ENCODE measurements at places on chromosomes 5 and 9.
A peak's percentile ranks its signal among the peaks of the same experiment; 100 is the strongest.

DNA sequence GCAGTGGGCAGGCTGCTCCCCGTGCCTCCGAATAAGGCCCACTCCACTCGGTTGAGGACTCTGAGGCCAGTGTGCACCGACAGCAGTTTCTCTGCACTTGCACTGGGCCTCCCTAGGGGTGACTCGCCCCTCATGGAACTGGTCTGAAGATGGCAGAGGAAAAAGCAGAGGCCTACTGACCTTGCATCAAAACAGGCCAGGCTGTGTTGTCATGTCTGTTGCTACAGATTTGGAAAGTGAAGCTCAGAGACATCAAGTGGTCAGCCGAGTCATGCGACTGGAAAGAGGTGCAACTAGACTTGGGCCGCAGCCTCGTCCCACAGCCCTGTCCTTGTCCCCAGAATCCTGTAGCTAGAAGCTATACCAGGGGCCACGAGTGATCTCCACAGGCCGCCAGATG, 78.3 kb downstream of the DCP2 start:
- DNase-seq = no peak

DNA sequence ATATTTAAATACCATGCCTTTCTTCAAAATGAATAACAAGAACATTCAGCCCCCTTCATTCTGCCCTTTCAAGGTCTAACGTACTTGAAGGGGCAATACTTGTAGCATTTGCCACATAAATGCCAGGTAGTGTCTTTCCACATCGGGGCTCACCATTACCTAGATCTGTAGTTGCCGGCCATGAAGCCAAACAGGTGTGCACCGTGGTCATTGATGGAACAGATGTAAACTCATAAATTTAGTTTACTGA, 193.0 kb downstream of the CD180 start:
- no peak for DNase-seq

GRCh38 chr9:114238891-114239875, 83.7 kb upstream of the ORM1 start:
- peak; percentile 47 for DNase-seq

- DNase-seq = no peak
Observed at GRCh38 chr5:18403941-18404438, 769.7 kb downstream of the TAF11L14 start.

- DNase-seq = no peak
Observed at GRCh38 chr9:110938242-110938641, 100.0 kb downstream of the LPAR1 start.

All from NCI-H1694 (cell line).